NCI-H187 treated with DMSO at 0.1 percent for 48 hours (cell line): ENCODE measurements at places on chromosomes 13 and 19.

- DNase-seq, result no peak
Measured at GRCh38 chr19:3849092-3849491, 19.7 kb downstream of the ZFR2 start.

DNA sequence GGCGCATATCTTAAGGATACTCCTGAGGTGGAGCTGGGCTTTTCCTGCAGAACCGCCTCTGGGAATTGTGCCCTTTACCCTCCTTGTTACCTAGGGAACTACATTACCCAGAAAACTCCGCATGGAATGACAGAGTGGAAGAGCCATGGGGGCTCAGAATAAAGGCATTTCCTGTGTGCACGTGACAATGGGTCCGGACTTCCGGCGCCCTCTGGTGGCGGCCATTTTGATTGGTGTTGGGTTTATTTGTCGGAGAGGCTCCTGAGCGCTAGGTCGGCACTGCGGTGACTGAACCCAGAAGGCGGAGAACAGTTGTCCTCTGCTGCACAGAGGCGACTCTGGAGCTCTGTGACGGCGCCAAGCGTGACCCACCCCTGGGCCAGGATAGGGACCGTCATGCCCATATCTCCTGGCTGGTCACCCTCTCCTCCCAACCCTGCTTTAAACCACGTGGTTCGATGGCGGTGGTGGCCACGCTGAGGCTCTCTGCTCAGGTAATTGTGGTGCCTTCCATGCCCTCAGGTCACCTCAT is at the start of gene ZNF587B:
TSS of gene ZNF587B (plus strand) at position 229 of the 532 bp plus-strand sequence. CDS start at position 459, 230 bp downstream.
- DNase-seq, result no peak

DNA sequence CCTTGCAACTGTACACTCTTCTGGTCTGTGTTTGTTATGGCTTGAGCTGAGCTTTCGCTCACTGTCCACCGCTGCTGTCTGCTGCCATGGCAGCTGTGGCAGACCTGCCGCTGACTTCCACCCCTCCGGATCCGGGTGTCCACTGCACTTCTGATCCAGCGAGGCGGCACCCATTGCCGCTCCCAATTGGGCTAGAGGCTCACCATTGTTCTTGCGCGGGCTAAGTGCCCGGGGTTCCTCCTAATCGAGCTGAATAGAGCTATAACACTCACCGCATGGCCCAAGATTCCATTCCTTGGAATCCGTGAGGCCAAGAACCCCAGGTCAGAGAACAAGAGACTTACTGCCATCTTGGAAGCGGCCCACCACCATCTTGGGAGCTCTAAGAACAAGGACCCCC is 2.2 kb upstream of the PSMC4 start:
- DNase-seq, result no peak

- no peak for DNase-seq
Measured at GRCh38 chr13:28859717-28860116, 39.6 kb downstream of the MTUS2 start.

GRCh38 chr19:1482361-1483130 is 3.5 kb upstream of the C19orf25 start:
- no peak for DNase-seq

DNA sequence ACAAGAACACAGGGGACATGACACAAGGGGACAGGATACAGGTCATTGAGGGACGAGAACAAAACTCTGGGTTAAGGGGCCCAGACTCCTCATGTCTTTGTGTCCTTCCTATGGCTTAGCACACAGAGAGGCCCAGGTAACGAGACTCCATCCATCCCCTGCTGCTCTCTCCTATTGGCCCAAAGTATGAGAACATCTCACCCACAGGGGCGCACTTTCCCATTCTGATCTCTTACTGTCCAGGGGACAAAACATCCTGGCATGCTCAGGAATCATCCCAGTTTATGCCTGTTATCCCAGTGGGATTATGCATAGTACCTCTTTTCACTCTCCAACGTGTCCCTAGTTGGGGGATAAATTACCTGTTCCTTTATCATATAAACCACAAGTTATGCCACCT is 19.2 kb downstream of the C13orf42 start:
- no peak for DNase-seq

DNA sequence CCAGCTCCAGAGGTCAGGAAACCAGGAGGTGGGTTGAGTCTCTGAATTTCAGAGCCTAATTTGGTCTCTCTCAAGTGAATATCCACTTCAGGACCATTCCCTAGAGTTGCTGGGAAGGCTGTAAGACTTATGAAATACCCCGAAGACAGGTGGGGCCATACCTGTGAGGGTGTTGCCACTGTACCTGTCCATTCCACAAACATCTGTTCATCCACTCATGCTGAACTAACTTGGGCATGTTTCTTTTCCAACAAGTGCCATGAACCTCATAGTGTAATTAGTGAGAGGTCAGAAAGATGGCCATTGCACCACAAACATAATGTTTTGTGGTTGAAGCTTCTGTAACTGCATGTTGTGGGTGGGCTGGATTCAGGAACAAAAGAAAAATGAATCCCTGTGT is 7.8 kb downstream of the ILF3 start:
- no peak for DNase-seq

DNA sequence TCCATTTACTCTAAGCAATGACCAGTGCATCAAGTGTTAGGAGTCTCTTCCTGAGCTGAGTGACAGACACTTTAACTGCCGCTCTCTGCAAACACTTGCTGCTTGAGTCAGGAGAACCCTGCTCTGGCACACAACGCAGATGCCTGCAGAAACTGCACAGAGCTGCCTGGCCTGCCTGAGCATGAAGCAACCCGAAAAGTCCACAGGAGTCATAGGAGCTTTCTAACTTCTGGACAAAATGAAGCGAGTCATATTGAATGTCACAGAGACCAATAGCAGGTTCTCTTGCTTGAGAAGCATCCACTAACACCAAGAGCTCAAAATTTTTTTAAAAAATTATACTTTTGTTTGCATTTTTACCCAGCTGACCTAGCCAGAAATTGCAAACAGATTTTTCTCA is 232.4 kb downstream of the LHFPL6 start:
- no peak for DNase-seq

DNA sequence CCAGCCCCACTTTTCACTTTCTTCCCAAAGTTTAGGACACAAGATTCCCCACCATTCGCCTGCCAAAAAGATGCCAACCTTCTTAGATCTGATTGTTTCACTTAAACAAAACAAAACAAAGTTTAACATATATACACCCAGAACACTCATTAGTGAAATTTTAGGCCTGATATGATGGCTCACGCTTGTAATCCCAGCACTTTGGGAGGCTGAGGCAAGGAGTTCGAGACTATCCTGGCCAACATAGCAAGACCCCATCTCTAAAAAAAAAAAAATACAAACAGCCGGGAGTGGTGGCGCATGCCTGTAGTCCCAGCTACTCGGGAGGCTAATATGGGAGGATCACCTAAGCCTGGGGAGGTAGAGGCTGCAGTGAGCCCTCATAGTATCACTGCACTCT is 4.9 kb downstream of the PGPEP1 start:
- DNase-seq, result no peak

- no peak for DNase-seq
Measured at GRCh38 chr13:32499538-32500210, 38.9 kb downstream of the N4BP2L2 start.

GRCh38 chr13:67481445-67481844 is 251.3 kb upstream of the PCDH9 start:
- DNase-seq, result no peak

- no peak for DNase-seq
Measured at GRCh38 chr13:113168211-113168610, 9.8 kb downstream of the PROZ start.

DNA sequence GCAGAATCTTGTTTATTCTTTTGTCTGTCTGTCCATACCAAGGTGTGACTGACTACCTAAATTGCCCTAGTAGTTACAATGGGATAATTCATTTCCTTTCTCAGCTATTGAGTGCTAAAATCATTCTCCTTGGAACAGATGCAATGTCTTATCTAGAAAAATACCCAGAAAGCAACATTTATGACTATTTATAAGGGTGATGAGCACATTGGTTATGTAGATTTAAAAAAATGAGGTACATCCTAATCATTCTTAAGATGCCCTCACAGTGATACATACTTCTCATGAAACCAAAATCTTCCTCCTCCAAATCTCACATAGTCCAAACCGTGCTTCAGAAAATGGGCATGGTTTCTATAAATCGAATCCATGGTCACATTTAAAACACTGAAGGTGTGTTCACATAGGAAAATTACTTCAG is 11.6 kb upstream of the UBE2L5 start:
- DNase-seq, result no peak

- no peak for DNase-seq
Measured at GRCh38 chr19:829129-829758, 1.6 kb downstream of the AZU1 start.

GRCh38 chr19:50795664-50796073 is 5.5 kb downstream of the ACP4 start:
- DNase-seq, result no peak

DNA sequence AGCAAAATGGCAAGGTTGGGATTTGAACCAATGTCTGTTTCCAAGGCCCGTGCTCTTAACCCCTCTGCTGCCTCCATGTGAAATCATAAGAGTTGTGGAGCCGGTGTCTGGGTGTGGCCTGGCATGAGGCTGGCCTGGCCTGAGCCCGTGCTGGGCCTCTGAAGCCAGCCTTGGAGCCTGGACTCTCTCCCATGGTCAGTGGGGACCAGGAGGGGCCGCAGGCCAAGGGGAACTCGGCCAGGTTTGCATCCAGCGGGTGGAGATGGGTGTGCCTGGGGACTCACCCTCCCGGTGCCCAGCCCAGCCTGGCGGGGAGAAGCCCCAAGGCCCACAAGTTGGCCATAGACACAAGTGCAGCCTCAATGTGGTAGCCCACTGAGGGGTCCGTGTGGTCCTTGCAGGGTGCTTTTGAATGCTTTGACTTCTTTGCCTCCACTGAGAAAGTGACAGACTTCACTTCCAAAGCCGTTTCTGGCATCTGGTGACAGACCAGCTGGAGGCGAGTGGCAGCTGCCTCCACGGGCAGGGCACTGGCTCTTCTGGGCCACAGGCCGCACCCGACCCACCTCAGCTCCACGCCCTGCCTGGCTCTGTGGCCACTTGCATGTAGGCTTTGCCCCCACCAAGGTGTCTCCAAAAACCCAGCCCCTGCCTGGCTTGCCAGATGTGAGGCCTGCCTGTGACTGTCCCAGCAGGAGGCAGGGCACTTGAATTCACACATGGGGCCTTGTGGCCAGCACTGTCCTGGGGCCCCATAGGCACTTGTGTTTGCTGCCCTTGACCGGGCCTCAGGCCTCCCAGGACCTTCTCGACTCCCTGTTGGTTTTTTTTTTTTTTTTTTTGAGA is 26.2 kb upstream of the NCCRP1 start:
- DNase-seq, result no peak

GRCh38 chr19:13043285-13043684 is 48.0 kb downstream of the NFIX start:
- DNase-seq, result no peak

- no peak for DNase-seq
Measured at GRCh38 chr13:71068041-71068440, 799.0 kb downstream of the DACH1 start.

DNA sequence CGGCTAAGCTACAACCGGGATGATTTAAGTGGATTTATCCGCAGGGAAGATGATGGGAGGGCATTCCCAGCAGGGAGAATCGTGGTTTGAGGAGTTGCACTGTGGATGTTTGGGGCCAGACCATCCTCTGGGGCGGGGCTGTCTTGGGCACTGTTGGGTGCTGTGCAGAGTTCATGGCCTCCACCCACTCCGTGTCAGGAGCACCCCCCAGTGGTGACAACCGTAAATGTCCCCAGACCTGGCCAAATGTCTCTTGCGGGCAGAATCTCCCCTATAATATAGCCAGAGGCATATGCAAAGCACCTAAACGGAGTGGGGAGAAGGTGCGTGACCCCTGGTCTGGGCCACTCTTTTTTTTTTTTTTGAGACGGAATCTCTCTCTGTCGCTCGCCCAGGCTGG is 40.2 kb downstream of the SMIM24 start:
- DNase-seq, result no peak

DNA sequence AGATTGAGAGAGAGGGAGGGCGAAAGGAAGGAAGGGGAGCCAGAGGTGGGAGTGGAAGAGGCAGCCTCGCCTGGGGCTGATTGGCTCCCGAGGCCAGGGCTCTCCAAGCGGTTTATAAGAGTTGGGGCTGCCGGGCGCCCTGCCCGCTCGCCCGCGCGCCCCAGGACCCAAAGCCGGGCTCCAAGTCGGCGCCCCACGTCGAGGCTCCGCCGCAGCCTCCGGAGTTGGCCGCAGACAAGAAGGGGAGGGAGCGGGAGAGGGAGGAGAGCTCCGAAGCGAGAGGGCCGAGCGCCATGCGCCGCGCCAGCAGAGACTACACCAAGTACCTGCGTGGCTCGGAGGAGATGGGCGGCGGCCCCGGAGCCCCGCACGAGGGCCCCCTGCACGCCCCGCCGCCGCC is at the start of gene TNFSF11:
TSS of gene TNFSF11 (plus strand) at position 142 of the 400 bp plus-strand sequence. CDS start at position 294, 152 bp downstream.
- DNase-seq, result no peak

- DNase-seq, result no peak
Measured at GRCh38 chr13:46489586-46490023, 63.4 kb upstream of the LRCH1 start.

DNA sequence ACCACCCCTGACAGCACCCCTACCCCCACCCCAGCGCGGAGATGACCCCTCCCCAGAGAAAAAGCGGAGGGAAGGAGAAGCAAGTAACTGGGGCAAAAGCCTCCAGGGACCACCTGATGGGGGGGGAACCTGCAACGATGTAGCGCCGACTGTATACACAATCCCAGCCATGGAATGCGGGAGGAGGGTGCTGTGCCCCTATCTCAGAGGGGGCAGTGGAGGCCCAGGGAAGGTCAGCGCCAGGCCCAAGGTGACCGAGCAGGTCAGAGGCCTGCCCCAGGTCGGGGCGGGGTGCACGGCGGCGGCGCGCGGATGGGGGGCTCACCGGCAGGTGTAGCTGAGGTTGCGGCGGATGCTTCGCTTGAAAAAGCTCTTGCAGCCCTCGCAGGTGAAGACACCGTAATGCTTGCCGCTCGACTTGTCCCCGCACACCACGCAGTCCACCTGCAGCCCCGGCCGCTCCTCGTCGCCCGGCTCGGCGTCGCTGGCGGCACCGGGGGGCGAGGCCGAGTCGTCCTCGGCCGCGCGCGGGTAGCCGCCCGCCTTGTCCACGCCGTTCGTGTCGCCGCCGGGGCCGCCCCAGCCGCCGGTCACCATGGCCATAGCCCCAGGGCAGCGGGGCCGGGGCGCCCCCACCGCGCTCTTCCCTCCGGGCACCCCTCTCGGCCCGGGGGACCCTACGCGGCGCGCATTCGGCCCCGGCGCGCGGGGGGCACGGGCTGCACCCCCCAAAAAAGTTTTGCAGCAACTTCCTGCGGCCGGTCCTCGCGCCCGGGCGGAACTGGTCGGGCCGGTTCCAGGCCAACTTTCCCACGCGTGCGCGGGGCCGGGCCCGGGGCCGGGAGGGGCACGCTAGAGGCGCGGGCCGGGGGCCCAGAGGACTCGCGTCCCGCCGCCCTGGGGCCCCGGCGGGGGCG is 843 bp downstream of the NR2F6 start:
- no peak for DNase-seq

DNA sequence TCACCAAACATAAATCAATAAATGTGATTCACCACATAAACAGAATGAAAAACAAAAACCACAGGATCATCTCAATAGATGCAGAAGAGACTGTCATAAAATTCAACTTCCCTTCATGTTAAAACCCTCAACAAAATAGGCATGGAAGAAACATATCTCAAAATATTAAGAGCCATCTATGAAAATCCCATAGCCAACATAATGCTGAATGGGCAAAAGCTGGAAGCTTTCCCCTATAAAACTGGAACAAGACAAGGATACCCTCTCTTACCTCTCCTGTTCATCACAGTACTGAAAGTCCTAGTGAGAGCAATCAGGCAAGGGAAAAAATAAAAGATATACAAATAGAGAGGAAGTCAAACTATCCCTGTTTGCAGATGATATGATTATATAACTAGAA is 806.1 kb upstream of the MIR17HG start:
- no peak for DNase-seq
